Karpas-422 (cell line): ENCODE measurements at places on chromosomes 16 and 17. TPM values are rescaled to one million over a fixed set of nuclear protein-coding genes. Genes with fewer than 3 reads are reported as not detected.

CACNG4 gene
- not detected in 2 replicates for total RNA-seq

GRCh38 chr17:4744999-4745969 lies 5.6 kb upstream of the CXCL16 start:
- peaks cover under 1% of the 10 kb centered on the region for H3K4me1 ChIP-seq
- no peaks in the 10 kb centered on the region for H3K27me3 ChIP-seq
- H3K4me3 ChIP-seq, result no peak overlapping the region
- H3K27ac ChIP-seq, result no peak overlapping the region
- no peaks in the 10 kb centered on the region for H3K36me3 ChIP-seq

MYH13 gene
- total RNA-seq, result not detected in 2 replicates

DNA sequence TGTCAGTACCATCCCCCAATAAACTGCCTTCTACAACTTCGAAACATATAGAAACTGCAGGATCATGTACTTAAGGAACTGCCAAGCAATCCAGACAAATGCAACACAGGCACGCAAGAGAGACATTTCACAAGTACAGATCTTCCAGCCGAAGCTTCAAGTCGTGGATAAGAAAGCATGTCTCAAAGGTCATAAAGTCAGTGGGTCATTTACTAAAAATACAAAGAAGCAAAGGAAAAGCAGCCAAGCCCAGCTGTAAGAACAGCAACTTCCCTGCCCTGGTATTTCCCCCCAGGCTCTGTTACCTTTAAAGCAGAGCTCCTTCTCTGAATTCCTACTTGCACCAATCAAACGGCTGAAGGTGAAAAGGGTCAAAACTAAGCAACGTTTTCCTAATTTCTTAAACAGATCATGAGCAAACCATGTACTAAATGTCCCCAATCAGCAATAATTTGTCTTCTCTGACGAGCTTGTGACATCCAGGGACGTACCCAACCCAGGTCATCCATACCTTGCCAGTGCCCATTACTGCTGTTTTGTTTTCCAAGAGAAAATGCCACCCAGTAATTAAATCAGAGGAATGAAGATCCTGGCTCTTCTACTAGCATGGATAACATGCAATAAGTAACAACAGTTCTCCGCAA lies 1.7 kb downstream of the AKTIP start:
- peaks cover 21% of the 10 kb centered on the region for H3K4me1 ChIP-seq
- H3K27ac ChIP-seq, result no peak overlapping the region
- H3K36me3 ChIP-seq, result no peaks in the 10 kb centered on the region; the same call in 1 of the 2 replicates
- H3K27me3 ChIP-seq, result no peaks in the 10 kb centered on the region
- DNase-seq, result no peak

DNA sequence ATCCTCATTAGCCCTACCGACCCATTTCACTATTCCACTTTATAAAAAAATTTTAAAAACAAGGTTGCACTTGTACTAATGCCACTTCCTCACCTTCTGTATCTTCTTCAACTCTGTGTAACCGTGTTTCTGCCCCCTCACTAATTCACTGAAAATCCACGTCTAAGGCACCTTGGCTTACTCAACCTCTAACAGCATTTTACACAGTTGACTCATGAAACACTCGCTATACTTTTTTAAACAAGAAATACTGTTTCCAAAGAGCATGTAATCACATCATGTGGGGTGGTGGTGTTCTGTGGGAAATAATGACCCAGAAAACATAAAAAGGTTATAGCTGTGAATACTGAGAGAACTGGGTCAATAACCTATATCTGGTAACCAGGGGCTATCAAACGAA lies 79.9 kb downstream of the NCOR1 start:
- H3K4me3 ChIP-seq, result no peak overlapping the region
- no peak for DNase-seq
- peaks cover 22% of the 10 kb centered on the region; the same call in 1 of the 2 replicates for H3K36me3 ChIP-seq
- H3K27me3 ChIP-seq, result no peaks in the 10 kb centered on the region
- no peak overlapping the region for H3K27ac ChIP-seq

DNA sequence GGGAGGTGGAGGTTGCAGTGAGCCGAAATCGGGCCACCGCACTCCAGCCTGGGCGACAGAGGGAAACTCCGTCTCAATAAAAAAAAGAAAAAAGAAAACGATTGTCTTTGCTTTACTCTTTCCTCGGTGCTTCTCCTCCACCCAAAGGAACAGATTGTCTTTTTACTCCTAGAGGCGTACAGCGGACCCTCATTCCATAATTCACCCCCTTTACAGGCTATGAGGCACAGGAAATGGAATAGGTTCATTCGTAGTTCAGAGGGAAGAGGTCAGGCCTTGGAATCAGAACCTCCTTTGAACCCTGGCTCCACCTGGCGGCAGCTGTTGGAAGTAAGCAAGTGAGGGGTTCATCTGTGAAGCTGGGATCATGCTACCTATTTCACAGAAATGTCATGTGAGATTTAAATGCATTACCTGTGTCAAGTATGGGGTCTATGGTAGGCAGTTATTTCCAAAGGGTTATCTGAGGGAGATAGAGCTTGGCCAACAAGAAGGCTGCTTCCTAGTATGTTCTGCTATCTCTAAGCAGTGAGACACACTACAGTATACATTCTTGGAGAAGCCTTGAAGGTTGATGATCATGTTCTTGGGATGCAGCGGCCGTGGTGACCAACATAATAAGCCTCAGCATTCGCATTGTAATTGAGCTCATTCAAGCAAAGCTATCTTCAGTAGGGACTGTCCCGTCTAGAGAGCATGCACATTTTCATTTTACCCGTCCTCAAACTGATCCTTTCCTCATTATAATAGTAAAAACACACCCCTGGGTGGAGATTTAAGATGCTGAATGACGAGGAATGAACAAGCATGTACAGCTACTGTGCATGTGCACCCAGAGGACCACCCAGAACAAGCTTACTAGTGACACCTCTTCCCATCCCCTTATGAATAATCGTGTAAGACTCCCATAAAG lies 18.7 kb upstream of the ZNF689 start:
- peak overlapping the region; percentile 41; the same call in 1 of the 2 replicates for H3K4me3 ChIP-seq
- H3K27ac ChIP-seq, result 0 out of 2 replicates have a peak overlapping the region, but pooled peaks have one; percentile 35
- H3K4me1 ChIP-seq, result peaks cover 20% of the 10 kb centered on the region
- H3K36me3 ChIP-seq, result no peaks in the 10 kb centered on the region

PLA2G10 gene
- not detected in 2 replicates for total RNA-seq

DNA sequence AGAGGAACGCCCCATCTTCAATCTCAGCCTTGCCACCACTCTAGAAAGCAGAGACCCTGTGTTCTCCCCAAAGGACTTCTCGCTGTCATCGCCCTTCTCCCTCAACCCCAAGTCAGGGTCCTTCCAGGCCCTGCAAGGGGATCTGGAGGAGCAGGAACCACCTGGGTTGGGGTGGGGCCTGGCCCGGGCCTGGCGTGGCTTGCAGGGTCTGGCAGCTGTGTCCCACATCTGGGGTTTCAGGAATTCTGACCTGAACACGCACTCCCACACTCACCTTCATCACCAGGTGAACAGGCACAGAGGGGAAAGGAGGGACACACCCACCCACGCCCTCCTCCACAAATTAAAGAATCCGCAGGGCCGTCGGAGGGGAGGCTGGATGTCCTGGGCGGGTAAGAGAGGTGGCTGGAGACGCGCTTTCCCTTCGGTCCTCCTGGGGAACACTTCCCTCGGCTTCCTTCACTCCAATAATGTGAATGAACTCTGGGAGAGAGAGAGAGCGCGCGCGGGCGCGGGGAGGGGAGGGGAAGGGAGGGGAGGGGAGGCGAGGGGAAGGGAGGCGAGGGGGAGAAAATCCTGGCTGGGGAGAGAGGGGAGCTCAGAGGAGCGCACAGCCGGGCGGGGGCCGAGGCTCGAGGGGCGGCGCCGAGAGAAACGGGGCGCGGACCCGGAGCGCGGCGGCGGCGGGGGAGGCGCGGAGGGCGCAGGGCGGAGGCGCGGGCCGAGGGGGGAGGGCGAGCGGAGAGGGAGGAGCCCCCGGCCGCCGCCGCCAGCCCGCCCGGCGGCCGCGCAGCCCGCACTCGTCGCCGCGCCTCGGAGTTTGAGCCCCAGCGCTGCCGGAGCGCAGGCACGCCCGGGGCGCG lies at the start of gene CACNG4:
CACNG4 (plus strand) TSS at position 799 of the 863 bp plus-strand sequence. CDS start 205 bp downstream, outside the sequence.
- no peak within 1 kb of the TSS for H3K27ac ChIP-seq
- no peak within 1 kb of the TSS for H3K4me3 ChIP-seq
- H3K36me3 ChIP-seq, result no peaks in the 10 kb centered on the region
- H3K27me3 ChIP-seq, result no peaks in the 10 kb centered on the region
- no peaks in the 10 kb centered on the region for H3K4me1 ChIP-seq

- no peak for DNase-seq
- no peaks in the 10 kb centered on the region for H3K4me1 ChIP-seq
- H3K27ac ChIP-seq, result no peak overlapping the region
- H3K27me3 ChIP-seq, result no peaks in the 10 kb centered on the region
- H3K4me3 ChIP-seq, result no peak overlapping the region
- peaks cover 46% of the 10 kb centered on the region for H3K36me3 ChIP-seq
Measured at GRCh38 chr17:32461498-32461852, 17.2 kb downstream of the PSMD11 start.

GRCh38 chr16:67244387-67245185 lies 2.7 kb downstream of the FHOD1 start:
- H3K27ac ChIP-seq, result peak overlapping the region; percentile 83
- H3K4me3 ChIP-seq, result peak overlapping the region; percentile 88
- H3K4me1 ChIP-seq, result peaks cover 53% of the 10 kb centered on the region
- no peaks in the 10 kb centered on the region for H3K36me3 ChIP-seq
- H3K27me3 ChIP-seq, result no peaks in the 10 kb centered on the region

- H3K4me3 ChIP-seq, result no peak overlapping the region
- H3K4me1 ChIP-seq, result no peaks in the 10 kb centered on the region
- H3K36me3 ChIP-seq, result no peaks in the 10 kb centered on the region
Measured at GRCh38 chr16:79436885-79437284, 163.7 kb downstream of the MAF start.

GRCh38 chr16:82792693-82793092 lies 165.9 kb downstream of the CDH13 start:
- no peaks in the 10 kb centered on the region for H3K27me3 ChIP-seq
- H3K36me3 ChIP-seq, result no peaks in the 10 kb centered on the region
- no peaks in the 10 kb centered on the region for H3K4me1 ChIP-seq
- no peak overlapping the region for H3K4me3 ChIP-seq
- H3K27ac ChIP-seq, result no peak overlapping the region

GRCh38 chr16:49103298-49103697 lies 178.3 kb downstream of the CBLN1 start:
- no peak overlapping the region for H3K27ac ChIP-seq
- H3K36me3 ChIP-seq, result no peaks in the 10 kb centered on the region
- no peak overlapping the region for H3K4me3 ChIP-seq
- no peaks in the 10 kb centered on the region for H3K4me1 ChIP-seq
- no peak for DNase-seq
- no peaks in the 10 kb centered on the region for H3K27me3 ChIP-seq

ADAD2 gene
- total RNA-seq, result not detected in 2 replicates

- DNase-seq, result no peak
- H3K27me3 ChIP-seq, result no peaks in the 10 kb centered on the region
- H3K4me1 ChIP-seq, result no peaks in the 10 kb centered on the region
- no peaks in the 10 kb centered on the region for H3K36me3 ChIP-seq
Measured at GRCh38 chr16:76800196-76800595, 390.8 kb upstream of the MON1B start.

DNA sequence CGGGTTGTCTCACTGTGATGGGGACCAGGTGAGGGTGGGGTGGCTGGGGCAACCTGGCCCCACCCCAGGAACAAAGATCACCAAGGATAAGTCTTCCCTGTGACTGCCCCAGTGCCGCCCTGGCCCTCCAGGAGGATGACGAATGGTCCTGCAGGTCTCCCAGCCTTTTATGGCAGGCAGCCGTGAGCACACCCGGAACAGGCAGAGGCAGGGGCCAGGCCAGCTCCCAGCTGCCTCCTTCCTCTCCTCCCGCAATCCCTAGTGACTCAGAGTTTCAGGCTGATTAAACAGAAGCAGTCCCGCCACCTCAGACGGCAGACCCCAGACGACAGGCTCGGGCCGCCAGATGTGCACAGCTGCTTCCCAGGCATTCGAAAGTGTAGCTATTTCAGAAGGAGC lies 13.3 kb downstream of the JUP start:
- no peak overlapping the region for H3K27ac ChIP-seq
- H3K27me3 ChIP-seq, result no peaks in the 10 kb centered on the region
- H3K4me1 ChIP-seq, result peaks cover 19% of the 10 kb centered on the region
- H3K36me3 ChIP-seq, result no peaks in the 10 kb centered on the region

GRCh38 chr16:30892670-30893416 lies 1.0 kb downstream of the BCL7C start:
- H3K4me1 ChIP-seq, result peaks cover 47% of the 10 kb centered on the region
- H3K36me3 ChIP-seq, result no peaks in the 10 kb centered on the region
- H3K4me3 ChIP-seq, result peak overlapping the region; percentile 77
- H3K27ac ChIP-seq, result peak overlapping the region; percentile 65
- no peak for DNase-seq

DNA sequence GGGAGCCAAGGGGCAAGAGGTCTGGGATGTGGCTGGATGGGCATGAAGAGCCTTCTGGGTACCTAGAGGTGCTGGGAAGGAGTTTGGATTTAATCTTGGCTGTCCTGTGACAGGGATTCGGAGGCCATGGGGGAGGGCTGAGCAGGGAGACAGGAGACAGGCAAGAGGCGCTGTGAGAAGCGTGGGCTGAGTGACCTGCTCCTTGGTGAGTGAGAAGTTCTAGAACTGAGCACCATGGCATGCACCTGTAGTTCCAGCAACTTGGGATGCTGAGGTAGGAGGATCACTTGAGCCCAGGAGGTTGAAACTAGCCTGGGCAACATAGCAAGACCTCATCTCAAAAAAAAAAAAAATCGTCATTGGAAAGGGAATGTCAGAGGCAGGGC lies 78.3 kb upstream of the PLCG2 start:
- H3K4me3 ChIP-seq, result no peak overlapping the region
- no peak for DNase-seq
- no peak overlapping the region for H3K27ac ChIP-seq
- no peaks in the 10 kb centered on the region for H3K36me3 ChIP-seq
- H3K27me3 ChIP-seq, result no peaks in the 10 kb centered on the region

DNA sequence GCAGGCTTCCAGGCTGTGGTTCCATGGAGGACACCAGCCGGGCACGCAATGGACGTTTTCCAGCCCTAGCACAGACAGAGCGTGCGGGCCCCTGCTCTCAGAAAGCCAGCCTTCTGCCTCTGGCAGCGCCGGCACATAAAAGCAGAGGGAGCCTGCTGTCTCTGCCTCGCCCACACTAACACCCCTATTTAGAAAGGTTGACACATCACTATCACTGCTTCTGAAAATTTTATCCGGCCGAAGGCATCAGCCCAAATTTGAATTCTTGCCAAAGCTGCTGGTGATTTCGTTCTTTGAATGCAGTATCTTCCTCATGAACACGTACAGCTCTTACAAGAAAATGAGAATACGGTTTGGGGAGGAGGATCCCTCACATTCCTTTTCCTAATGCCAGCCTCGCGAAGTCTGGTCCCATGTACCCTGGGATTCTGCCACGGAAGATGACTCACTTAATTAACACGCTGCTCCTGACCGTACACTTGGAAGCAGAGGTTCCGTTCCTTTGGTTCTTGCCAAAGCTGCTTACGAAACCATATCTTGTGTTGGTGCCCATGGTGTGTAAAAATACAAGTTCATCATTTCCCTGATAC lies 1.3 kb upstream of the RAB11FIP3 start:
- H3K4me1 ChIP-seq, result peaks cover 30% of the 10 kb centered on the region
- H3K27me3 ChIP-seq, result no peaks in the 10 kb centered on the region
- no peak overlapping the region for H3K4me3 ChIP-seq
- DNase-seq, result no peak
- no peak overlapping the region for H3K27ac ChIP-seq

DNA sequence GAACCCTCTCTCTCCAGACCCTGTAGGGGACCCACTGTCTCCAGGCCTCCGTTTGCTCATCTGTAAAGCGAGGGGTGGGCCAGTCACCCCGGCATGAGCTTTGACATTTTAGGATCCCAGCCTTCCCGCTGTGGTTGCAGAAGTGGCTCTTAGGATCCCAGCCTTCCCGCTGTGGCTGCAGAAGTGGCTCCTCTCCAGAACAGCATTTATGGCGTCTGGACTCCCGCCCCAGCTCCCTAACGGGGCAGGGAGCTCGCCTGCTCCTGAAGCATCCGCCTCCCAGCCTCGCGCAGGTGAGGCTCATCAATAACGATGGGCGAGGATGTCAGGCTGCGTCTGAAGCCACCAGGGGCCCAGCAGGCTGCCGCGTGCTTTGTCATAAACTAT lies 222.3 kb upstream of the TNRC6C start:
- DNase-seq, result no peak
- H3K4me1 ChIP-seq, result no peaks in the 10 kb centered on the region
- H3K36me3 ChIP-seq, result no peaks in the 10 kb centered on the region
- H3K27me3 ChIP-seq, result 0 out of 2 replicates have a peak, but pooled peaks cover 6% of the 10 kb centered on the region
